ENCODE measurements at places on chromosomes 11 and 22.

DNA sequence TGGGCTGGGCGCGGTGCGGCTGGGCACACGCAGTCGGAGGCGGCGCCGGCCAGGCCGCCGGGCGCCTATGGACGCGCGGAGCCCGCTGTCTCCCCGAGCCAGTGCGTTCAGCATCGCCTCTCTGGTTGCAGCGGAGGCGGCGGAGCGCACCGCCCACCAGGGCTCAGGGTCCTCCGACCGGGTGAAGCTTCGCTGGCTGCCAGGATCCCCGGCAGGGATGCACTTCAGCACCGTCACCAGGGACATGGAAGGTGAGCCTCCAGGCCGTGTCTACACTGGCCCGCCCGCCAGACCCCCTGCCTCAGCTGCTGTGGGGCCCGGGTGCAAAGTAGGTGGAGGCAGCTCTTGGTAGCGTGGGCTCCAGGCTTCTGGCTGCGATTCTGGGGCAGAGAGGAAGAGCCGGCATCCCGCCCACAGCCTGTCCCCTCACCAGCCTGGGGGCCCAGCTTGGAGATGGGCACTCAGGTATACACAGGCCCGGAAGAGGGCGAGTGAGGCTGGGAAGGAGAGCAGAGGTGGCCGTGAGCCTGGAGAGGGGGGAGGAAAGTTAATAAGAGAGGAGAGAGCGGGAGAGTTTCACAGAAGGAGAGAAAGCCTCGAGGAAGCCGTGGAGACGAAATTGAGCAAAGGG lies 1.0 kb upstream of the TBX1 start:
- no peak for DNase-seq

DNA sequence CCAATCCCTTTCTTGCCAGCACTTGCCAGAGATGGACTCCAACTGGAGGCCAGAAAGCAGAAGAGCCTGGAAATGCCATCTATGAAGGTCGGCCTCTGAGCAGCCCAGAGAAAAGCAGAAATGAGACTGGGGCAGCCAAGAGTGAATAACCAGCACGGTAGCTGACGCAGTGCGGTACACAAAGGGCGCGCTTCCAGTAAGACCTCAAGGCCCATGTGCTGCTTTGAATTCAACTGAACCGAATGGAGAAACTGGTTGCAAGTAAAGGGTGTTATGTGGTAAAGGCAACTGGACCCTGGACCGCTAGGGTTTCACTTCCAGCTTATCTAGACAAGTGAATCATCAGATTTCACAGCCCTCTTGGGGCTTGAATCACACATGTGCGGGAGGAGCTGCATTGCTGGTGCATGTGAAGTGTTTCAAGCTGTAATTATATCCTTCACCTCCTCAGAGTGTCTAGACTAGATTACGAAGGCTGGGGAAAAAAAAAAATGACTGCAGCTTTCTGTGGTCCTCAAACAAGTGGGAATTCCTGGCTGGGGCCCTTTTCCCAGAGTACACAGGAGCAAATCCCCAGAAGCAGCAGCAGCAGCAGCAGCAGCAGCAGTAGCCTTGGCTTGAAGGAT lies 128.9 kb downstream of the CCDC34 start:
- peak; percentile 35 for DNase-seq

DNA sequence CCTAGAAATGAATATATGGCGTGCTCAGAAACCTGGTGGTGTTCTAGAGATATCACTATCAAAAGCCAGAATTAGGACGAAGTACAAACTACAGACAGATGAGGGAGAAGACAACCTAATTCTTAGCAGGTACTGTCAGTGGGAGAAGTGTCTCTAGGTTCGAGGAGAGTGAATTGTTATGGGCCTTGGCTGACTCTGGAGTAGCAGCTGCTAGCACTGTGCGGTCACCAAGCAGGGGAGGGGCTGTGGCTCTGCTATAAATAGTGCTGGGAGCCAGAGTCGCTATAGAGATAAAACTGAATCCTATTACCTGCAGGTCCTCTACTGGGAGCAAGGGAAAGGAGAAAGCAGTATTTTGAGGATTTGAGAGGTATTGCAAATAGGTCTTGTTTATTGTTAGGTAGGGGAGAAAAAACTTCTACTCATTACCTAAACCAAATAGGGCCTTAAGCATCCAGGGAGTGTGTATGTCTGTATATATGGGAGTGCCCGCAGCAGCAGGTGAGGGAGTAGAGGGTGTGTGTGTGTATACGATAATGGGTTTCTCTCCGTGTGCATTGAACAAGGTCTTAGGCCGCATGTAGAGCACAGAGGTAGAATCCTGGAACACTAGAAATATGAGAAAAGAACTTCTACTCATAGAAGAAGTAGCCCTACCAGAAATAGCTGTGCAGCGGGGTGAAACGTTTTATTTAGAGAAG lies 2.2 kb downstream of the MADD start:
- no peak for DNase-seq

DNA sequence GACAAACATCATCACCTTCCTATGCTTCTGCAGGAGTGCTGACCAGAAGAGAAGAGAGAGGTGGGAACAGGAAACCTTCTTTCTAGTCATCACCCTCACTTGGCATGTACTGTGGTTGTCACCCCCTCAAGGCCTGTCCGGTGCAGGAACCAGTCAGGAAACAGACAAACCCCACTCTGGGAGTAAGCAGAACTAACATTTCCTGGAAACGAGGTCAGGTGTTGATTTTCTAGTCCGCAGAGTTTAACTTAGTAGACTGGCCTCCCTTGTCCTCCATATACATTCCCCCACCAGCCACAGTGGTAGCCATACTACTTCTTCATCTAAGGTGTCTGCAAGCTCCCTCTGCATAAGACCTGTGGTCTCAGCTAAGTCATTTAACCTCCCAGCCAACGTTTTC lies 80.7 kb upstream of the NCAM1 start:
- DNase-seq: no peak

DNA sequence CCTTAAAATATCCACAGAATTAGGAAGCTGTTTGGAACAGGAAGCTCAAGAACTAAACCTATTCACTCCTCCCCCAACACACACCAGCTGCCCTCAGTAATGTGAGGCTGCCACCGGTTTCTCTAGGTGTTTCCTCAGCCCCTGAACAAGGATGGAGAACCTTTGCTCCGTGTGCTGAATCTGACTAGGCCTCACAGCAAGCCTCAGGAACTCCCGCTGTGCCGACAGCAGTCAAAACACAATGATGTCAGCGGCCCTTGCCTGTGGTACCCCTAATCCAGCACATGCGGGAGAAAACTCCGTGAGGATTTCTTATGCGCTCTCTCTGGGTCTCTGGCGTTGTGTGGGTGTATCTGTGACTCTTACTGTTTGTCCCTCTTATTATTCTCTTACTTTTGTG lies 153.3 kb downstream of the EFCAB6 start:
- DNase-seq: no peak

- DNase-seq: no peak
Observed at GRCh38 chr11:57604296-57605027, 7.0 kb downstream of the SERPING1 start.

DNA sequence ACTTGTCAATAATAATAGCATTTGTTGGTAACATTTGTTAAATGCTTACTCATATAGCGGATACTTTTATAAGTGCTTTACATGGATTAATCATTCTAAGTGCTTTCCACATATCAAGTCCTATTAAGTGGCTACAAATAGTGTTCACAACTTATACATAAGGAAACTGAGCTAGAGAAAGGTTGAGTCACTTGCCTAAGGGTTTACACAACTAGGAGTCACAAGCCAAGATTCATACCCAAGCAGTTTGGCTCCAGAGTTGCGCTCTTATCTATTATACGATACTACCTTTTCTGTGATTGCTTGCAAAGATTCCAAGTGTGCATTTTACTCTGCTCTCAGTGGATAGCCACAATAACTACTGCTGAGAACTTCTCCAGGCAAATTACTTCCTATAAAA lies 215.9 kb upstream of the CCDC90B start:
- no peak for DNase-seq

DNA sequence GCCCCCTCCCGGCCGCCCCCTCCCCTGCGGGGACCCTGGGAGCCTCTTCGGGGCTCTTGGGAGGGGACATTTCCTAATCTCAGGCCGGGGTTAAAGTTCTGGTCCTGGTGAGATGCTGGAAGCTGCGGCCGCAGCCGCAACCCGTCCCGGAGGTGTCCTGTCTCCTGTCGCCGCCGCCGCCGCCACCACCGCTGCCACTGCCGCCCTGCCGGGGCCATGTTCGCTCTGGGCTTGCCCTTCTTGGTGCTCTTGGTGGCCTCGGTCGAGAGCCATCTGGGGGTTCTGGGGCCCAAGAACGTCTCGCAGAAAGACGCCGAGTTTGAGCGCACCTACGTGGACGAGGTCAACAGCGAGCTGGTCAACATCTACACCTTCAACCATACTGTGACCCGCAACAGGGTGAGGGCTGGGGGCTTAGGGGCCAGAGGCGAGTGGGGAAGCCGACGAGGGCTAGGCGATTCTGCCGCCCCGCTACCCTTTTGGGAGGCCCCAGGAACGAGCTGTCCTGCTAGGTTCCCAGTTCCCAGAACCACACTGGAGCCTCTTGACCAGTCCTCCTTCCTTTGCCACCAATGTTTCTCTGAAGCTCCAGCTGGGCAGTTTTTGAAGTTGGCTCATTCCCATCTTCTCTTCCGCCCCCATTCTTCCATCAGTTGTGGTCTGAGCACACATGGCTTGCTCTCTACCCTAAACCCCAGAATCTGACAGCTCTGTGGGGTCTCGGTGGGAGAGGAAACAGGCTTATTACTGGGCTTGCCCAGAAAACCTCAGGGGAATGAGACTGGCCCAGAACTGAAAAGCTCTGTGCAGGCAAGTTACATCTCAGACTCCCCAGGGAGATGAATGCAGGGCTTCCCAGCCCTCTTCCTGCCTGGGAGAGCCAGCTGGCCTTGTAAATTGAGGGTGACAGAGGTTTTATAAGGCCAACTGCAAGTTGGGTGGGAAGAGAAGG lies 781 bp downstream of the SIDT2 start:
- peak; percentile 65 for DNase-seq

GRCh38 chr22:49323751-49324415 lies 503.8 kb downstream of the BRD1 start:
- no peak for DNase-seq

DNA sequence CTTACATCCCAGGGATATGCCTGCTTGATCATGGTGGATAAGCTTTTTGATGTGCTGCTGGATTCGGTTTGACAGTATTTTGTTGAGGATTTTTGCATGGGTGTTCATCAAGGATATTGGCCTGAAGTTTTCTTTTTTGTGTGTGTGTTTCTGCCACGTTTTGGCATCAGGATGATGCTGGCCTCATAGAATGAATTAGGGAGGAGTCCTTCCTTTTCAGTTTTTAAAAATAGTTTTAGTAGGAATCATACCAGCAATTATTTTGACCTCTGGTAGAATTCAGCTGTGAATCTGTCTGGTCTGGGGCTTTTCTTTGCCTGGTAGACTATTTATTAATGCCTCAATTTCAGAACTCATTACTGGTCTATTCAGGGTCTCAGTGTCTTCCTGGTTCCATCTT lies 362.4 kb downstream of the JRKL start:
- no peak for DNase-seq

- DNase-seq: no peak
Observed at GRCh38 chr11:118682372-118682771, 2.9 kb upstream of the TREH start.

DNA sequence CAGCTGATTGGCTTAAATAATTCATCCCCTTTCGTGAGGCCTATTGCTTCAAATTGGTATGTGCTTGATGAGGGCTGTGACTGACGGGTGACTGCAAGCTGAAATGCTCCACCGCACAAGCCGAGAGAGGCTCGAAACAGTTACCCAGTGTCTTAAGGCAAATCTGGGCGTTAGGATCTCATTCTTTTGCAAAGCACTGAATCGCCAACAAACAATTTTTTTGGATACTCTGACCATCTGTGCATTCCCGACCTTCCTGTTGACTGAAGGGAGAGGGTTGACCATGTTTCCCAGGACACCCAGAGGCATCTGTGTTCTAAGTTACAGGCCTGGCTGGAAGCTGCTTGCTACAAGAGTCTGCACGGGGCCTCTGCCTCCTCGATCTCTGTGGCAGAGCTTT lies 32.1 kb downstream of the CACNG2 start:
- no peak for DNase-seq

- no peak for DNase-seq
Observed at GRCh38 chr22:17489101-17489500, 74.2 kb upstream of the SLC25A18 start.

DNA sequence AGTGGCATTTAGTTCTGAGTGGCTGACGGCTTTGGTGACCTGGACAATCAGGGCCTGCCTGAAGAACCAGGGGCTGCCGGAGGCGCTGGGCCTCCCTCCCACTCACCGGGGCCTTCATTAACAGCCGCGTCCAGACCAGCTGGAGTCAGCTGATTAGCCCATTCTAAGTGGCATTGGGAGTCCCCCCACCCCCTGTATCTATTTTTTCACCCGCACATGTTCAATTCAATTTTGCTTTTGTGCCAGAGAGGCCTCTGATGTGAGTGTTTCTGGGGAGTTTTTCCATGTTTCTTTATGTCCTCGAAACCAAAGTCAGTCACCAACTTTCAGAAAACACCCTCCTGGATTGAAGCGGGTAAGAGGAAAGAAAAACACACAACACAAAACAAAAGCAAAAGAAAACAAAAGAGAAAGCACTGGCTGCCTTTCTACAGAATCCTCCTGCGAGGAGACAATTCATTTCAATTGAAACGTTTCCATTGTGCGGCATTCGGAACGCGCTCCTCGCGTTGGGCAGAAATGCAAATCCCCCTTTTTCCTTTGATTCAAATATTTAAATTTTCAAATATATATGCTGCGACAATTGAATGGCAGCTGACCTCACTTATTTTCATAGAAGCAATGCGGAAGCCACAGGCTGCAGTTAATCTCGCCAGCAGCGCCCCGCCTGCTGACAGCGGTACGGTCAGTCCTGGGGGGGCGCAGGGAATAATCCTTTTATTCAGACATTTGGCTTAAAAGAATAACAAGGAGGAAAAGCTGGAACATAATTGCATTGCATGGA lies 17.7 kb downstream of the CDKN1C start:
- no peak for DNase-seq

GRCh38 chr11:134734894-134735293 lies 322.9 kb upstream of the B3GAT1 start:
- no peak for DNase-seq

DNA sequence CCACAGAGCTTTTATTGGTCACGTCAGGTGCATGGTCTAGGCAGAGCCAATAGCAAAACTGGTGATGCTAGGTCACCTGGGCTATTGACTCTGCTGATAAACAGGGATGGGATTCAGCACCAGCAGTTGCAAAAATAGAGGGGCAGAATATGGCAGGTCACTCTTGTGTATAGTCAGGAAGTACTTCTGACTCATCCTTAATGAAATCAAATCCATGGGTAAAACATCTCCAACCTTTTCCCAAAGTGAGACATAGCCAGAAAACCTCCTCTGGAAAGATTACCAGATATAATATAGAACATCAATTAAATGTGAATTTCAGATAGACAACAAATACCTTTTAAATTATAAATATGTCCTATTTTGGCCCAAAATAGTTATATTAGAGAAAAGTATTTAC lies 383.2 kb downstream of the METTL15 start:
- no peak for DNase-seq

DNA sequence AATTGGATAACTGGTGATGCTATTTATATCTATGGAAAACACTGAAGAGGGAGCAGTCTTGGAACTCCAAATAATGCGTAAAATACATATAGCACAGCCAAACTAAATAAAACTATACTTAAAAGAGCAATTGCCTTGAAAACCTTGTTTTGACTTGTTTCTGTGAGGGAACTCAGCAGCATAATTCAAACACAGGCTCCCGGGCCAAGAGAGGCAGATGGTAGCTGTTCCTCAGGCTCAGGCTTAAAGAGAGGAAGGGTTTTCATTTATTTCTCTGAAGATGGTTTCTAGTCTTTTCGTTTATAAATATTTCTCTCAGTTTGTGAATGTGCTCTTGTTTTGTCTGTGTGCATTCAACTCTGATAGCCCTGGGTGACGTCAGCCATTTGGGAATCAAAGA lies 82.4 kb downstream of the FANCF start:
- DNase-seq: no peak

Measured in nephron progenitor cell (in vitro differentiated cells).